ENCODE measurements at places on chromosomes 6 and 20.

DNA sequence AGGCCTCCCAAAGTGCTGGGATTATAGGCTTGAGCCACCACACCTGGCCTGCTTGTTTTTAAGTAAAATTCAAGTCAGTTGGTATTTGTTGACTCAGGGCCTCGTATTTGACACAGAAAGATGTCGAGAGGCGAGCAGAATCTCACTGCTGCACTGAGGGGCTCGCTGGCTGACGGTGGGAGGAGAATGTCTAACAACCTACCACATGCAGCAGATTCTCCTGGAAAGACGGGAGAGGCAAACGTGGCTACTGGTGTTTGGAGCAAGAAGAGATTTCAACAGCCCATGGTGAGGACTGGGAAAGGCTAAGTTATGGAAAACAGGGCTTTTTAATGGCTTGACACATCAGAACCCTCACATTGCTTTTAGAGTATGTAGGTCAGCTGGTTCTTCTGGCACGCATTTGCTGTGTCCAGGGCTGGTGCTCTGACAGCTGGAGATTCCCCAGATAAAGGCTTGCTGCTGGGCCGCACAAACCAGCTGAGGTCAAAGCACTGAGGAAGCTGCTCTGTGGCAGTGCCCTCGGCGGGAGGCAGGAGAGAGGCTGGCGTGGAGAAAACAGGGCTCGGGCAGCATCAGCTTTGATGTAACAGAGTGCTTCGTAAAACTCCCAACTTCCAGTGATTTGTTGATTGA is 84.2 kb upstream of the FRMD1 start:
- no peaks in the 10 kb centered on the region for H3K4me1 ChIP-seq
- H3K27me3 ChIP-seq = peaks cover 1% of the 10 kb centered on the region
- H3K36me3 ChIP-seq = no peaks in the 10 kb centered on the region
- H3K4me3 ChIP-seq = no peak overlapping the region

- no peaks in the 10 kb centered on the region for H3K36me3 ChIP-seq
- no peak for DNase-seq
- peaks cover 2% of the 10 kb centered on the region for H3K4me1 ChIP-seq
- H3K27ac ChIP-seq = no peak overlapping the region
- no peak overlapping the region for H3K4me3 ChIP-seq
- H3K27me3 ChIP-seq = no peaks in the 10 kb centered on the region
These were observed 9.4 kb downstream of the CEP162 start for GRCh38 chr6:84218091-84218490.

DNA sequence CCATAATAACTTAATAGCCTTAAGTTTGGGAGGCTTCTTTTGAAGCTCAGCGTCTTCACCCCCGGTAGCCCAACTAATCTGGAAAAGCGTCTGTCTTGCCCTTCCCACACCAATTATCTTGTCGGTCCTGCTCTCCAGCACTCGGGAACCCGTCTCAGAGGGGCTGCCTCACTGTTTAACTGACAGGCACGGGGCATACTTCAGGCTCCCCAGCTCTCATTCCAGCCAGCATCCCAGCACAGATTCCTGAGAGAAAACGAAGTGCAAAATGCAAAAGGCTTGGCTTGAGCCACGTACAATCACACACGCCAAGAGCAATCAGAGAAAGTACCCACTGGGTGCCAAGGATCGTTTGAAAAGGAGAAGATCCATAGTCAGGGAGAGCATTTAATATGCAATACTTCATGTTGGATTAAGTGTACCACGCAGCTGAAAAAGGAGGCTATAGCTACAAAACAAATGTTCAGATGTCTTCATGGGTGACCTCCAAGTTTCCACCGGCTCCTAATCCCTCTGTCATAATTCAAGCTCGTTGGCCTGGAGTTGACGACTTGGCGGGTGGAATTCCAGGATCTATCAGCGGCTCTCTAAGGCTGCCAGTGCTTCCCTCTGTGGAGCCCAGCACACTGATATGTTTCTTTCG is 53.7 kb upstream of the STX16 start:
- no peak overlapping the region for H3K4me3 ChIP-seq
- DNase-seq = no peak
- no peak overlapping the region for H3K27ac ChIP-seq
- H3K36me3 ChIP-seq = no peaks in the 10 kb centered on the region
- H3K4me1 ChIP-seq = no peaks in the 10 kb centered on the region
- H3K27me3 ChIP-seq = peaks cover 6% of the 10 kb centered on the region

DNA sequence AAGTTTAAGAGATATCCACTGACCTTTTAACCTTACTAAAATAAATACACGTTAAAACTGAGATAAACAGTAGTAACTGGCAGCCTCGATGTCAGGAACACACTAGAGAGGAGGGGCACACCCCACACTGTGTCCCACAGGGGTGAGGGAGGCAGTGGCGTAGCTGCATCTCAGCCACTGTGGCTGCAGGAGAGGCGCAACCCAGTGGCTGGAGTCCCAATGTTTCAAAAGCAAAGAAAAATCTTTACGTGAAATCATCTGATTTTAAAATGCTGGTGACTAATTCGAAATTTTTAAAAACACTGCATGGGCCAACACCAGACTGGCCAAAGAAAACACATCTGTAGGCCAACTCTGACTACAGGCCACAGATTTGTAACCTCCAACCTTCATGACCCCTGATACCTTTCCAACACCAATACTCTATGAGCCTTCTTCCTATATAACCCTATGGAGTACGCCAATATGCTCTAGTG is 54.7 kb downstream of the TRAM2 start:
- H3K4me3 ChIP-seq = no peak overlapping the region
- H3K4me1 ChIP-seq = peaks cover 9% of the 10 kb centered on the region
- H3K27ac ChIP-seq = no peak overlapping the region
- no peak for DNase-seq

DNA sequence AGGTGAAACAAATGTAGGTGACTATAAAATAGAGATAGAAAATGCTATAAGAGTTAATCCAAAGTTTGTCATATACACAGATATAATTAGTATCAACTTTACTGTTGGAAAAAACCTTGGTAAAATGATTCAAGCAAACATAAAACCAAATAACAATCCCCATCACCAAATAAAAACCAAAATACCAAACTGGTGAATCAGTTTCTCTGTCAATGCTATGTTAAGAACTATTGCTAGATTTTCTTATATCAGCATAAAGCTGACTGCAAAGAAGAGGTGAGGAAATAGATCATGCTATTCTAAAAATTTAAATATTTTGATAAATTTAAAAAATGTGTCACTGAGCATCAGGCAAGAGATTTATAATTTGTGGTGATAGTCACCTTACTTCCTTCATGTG is 658.4 kb downstream of the PHF3 start:
- H3K27me3 ChIP-seq = no peaks in the 10 kb centered on the region
- H3K4me1 ChIP-seq = no peaks in the 10 kb centered on the region
- H3K36me3 ChIP-seq = no peaks in the 10 kb centered on the region
- no peak for DNase-seq
- H3K27ac ChIP-seq = no peak overlapping the region

GRCh38 chr20:50386641-50386960 is 123.6 kb upstream of the PTPN1 start:
- H3K4me1 ChIP-seq = peaks cover 66% of the 10 kb centered on the region
- H3K27ac ChIP-seq = peak overlapping the region; percentile 69
- H3K27me3 ChIP-seq = no peaks in the 10 kb centered on the region
- DNase-seq = no peak

GRCh38 chr6:109612268-109612667 is 78.7 kb downstream of the AK9 start:
- H3K4me3 ChIP-seq = no peak overlapping the region
- H3K36me3 ChIP-seq = peaks cover 1% of the 10 kb centered on the region
- no peak overlapping the region for H3K27ac ChIP-seq
- H3K27me3 ChIP-seq = no peaks in the 10 kb centered on the region
- no peak for DNase-seq
- peaks cover 6% of the 10 kb centered on the region for H3K4me1 ChIP-seq

DNA sequence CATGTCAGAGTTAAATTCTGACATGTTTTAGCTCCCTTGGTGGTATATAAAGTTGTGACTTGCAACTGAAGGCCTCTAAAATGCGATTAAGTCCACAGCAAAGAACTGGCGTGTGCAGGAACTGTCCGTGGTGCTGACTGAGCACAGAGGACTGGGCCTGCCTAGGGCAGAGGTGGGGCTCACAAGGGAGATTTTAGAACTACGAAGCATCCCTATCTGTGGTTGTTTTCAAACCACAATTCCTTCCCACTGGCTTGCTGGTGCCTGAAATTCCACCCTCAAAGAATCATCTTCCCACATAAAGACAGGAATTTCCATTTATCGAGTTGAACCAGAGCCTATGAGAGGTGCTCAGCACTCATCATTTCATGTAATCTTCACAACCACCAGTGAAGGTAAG is 30.1 kb downstream of the RIMS4 start:
- no peak overlapping the region for H3K4me3 ChIP-seq
- no peak overlapping the region for H3K27ac ChIP-seq
- H3K4me1 ChIP-seq = no peaks in the 10 kb centered on the region

GRCh38 chr20:14861028-14861699 is 523.8 kb upstream of the FLRT3 start:
- no peaks in the 10 kb centered on the region for H3K4me1 ChIP-seq
- no peak overlapping the region for H3K4me3 ChIP-seq
- H3K36me3 ChIP-seq = no peaks in the 10 kb centered on the region

DNA sequence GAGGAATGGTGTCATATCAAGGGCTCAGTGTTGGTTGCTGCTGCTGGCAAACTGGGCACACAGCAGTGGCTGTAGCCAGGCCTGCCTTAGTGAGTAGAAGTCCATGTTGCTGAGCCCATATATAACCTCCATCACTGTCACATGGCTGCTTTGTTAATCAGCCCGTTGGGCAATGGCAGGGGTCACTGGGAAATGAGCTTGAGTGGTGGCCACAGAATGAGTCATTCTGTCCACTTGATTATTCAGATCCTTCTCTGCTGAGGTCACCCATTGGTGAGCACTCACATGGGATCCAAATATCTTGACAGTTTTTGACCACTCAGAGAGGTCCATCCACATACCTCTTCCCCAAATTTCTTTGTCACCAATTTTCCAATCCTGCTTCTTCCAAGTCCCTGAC is 898.9 kb upstream of the EYS start:
- no peak for DNase-seq
- H3K36me3 ChIP-seq = no peaks in the 10 kb centered on the region
- H3K27ac ChIP-seq = no peak overlapping the region

- no peak overlapping the region for H3K4me3 ChIP-seq
- no peaks in the 10 kb centered on the region for H3K27me3 ChIP-seq
- H3K4me1 ChIP-seq = no peaks in the 10 kb centered on the region
- H3K36me3 ChIP-seq = no peaks in the 10 kb centered on the region
- H3K27ac ChIP-seq = no peak overlapping the region
- no peak for DNase-seq
These were observed 231.4 kb downstream of the PAX1 start for GRCh38 chr20:21936720-21937380.

GRCh38 chr6:38234934-38235682 is 404.6 kb downstream of the BTBD9 start:
- H3K27ac ChIP-seq = no peak overlapping the region
- H3K4me1 ChIP-seq = no peaks in the 10 kb centered on the region
- no peak overlapping the region for H3K4me3 ChIP-seq
- DNase-seq = no peak
- H3K36me3 ChIP-seq = no peaks in the 10 kb centered on the region

DNA sequence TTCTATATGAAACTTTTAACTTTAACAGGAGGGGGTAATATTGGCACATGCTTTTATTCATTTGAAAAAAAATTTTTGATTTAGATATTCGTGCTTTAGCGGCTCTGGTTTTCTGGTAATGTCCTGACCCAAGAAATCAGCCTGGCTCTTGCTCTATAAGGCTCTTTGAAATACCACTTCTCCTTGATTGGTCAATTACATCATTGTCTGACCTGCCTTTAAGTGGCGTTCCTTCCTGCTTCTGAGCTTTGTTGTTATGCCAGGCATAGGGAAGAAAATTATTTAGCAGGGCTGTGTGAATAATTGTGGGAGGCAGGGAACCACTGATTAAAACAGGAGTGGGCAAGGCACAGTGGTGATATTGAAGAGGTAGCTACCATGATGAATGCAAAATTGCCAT is 3.9 kb downstream of the RNF144B start:
- H3K4me3 ChIP-seq = no peak overlapping the region
- DNase-seq = no peak
- peaks cover 27% of the 10 kb centered on the region for H3K27me3 ChIP-seq
- H3K36me3 ChIP-seq = no peaks in the 10 kb centered on the region
- H3K27ac ChIP-seq = no peak overlapping the region

DNA sequence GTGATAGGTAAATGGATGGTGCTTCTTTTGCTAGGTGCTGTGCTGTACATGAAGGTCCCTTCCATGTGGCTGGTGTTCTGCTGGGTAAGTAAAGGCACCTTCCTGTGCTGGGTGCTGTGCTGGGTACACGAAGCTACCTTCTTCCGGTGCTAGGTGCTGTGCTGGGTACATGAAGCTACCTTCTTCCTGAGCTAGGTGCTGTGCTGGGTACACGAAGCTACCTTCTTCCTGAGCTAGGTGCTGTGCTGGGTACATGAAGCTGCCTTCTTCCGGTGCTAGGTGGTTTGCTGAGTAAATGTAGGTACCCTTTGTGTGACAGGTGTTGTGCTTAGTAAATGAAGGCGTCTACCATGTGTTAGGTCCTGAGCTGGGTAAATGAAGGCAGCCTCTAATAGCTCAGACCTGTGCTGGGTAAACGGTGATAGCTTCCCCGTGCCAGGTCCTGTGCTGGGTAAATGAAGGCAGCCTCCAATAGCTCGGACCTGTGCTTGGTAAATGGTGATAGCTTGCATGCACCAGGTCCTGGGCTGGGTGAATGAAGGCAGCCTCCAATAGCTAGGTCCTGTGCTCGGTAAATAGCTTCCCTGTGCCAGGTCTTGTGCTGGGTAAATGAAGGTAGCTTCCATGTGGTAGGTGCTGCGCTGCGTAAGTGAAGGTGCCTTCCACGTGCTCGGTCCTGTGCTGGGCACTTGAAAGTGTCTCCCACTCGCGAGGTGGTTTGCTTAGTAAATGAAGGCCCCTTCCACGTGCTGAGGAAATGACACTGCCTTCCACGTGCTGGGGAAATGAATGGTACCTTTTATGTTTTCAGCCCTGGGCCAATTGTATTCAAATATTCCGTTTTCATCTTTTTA is 115.5 kb downstream of the ERMARD start:
- H3K4me1 ChIP-seq = no peaks in the 10 kb centered on the region
- H3K27ac ChIP-seq = no peak overlapping the region
- DNase-seq = no peak
- no peaks in the 10 kb centered on the region for H3K36me3 ChIP-seq

DNA sequence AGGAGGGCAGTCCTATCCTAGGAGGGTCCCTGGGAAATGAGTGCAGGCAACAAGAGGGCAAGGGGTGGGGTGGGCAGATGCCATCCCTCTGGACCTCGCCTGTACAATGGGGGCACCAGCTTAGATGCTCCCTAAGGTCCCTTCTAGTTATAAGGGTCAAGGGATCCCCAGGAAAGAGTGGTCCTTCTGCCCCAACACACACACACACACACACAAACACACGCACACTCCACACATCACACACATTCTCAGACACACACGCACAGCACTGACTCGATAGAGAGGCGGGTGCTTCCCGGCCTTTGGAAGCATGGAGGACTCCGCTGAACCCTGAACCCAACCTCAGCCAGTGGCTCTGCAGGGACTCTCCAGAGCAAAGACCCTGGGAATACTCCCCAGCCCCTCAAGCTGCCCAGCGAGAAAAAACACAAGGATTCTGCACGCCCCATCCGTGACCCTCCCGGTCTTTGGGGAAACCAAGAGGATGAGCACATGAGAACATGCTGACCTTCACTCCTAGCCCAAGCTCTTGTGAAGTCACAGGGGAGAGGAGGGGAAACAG is 64.6 kb downstream of the MDGA1 start:
- H3K27me3 ChIP-seq = peaks cover 4% of the 10 kb centered on the region
- H3K4me3 ChIP-seq = no peak overlapping the region
- H3K36me3 ChIP-seq = no peaks in the 10 kb centered on the region

All from activated CD4-positive, alpha-beta T cell treated with anti-CD3 and anti-CD28 coated beads, Interleukin-2, amount 10 ng/mL, durations not matched to agents 24 days and 14 days (primary cell).